ENCODE measurements at places on chromosomes 5 and 9. TPM values are rescaled to one million over a fixed set of nuclear protein-coding genes. Genes with fewer than 3 reads are reported as not detected.

- H3K36me3 ChIP-seq: no peaks in the 10 kb centered on the region
- H3K4me3 ChIP-seq: peak overlapping the region; percentile 38
- H3K4me1 ChIP-seq: peaks cover 31% of the 10 kb centered on the region
- no peaks in the 10 kb centered on the region for H3K27me3 ChIP-seq
- H3K27ac ChIP-seq: no peak overlapping the region
Observed at GRCh38 chr5:32504329-32504988, 59.9 kb upstream of the ZFR start.

GRCh38 chr9:38486056-38486615 lies 61.9 kb upstream of the IGFBPL1 start:
- no peaks in the 10 kb centered on the region for H3K27me3 ChIP-seq
- H3K36me3 ChIP-seq: no peaks in the 10 kb centered on the region
- H3K4me3 ChIP-seq: no peak overlapping the region
- no peaks in the 10 kb centered on the region for H3K4me1 ChIP-seq

GRCh38 chr5:6737043-6737941 lies 24.1 kb downstream of the TENT4A start:
- no peak for DNase-seq
- no peaks in the 10 kb centered on the region for H3K27me3 ChIP-seq
- peaks cover 20% of the 10 kb centered on the region for H3K36me3 ChIP-seq
- no peaks in the 10 kb centered on the region for H3K4me1 ChIP-seq
- H3K4me3 ChIP-seq: no peak overlapping the region

DNA sequence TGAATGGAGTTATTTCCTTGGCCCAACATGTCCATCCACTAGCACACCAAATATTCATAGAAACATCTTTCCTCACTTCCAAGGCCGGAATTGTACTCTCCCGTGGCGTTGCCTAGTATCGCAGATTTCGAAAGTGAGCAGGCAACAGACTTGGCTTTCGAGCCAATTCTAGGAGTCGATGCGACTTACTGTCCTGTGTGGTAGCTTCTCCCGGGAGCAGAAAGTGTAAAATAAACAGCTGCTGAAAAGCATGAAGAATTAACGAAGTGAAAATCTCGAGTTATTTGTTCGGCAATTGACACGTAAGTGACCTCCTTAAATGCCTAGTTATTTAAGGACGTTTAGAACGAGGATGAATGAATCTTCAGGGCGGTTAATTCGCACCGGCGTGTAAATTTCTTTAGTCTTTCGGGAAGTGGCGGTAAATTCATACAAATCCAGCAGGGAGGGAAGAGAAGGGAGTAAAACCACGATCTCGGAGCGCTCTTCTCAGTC lies 449 bp upstream of the PCSK5 start:
- H3K27ac ChIP-seq: no peak overlapping the region
- H3K4me3 ChIP-seq: no peak overlapping the region
- no peak for DNase-seq
- no peaks in the 10 kb centered on the region for H3K36me3 ChIP-seq
- no peaks in the 10 kb centered on the region for H3K4me1 ChIP-seq
- H3K27me3 ChIP-seq: no peaks in the 10 kb centered on the region

- no peak overlapping the region for H3K27ac ChIP-seq
- H3K4me3 ChIP-seq: no peak overlapping the region
- H3K27me3 ChIP-seq: no peaks in the 10 kb centered on the region
- no peaks in the 10 kb centered on the region for H3K4me1 ChIP-seq
Observed at GRCh38 chr5:33034777-33035176, 323.7 kb downstream of the NPR3 start.

DNA sequence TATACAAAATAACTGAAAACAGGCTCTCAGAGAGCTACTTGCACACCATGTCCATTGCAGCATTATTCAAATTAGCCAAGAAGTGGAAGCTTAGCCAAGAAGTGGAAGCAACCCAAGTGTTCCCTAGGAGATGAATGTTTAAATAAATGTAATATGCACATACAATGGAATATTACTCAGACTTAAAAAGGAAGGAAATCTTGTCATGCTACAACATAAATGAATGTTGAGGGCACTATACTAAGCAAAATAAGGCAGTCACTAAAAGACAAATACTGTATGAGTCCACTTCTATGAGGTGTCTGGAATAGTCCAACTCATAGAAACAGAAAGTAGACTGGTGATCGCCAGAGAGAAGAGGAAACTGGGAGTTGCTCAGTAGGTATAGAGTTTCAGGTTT lies 438.1 kb downstream of the MAT2B start:
- no peaks in the 10 kb centered on the region for H3K36me3 ChIP-seq
- H3K4me1 ChIP-seq: no peaks in the 10 kb centered on the region
- no peaks in the 10 kb centered on the region for H3K27me3 ChIP-seq
- no peak overlapping the region for H3K27ac ChIP-seq

GRCh38 chr9:79694208-79694607 lies 122.4 kb downstream of the TLE4 start:
- DNase-seq: no peak
- no peaks in the 10 kb centered on the region for H3K36me3 ChIP-seq
- no peak overlapping the region for H3K4me3 ChIP-seq
- peaks cover 40% of the 10 kb centered on the region for H3K4me1 ChIP-seq

GRCh38 chr5:108884736-108885135 lies 137.0 kb downstream of the FER start:
- DNase-seq: no peak
- no peak overlapping the region for H3K27ac ChIP-seq
- no peak overlapping the region for H3K4me3 ChIP-seq
- H3K27me3 ChIP-seq: no peaks in the 10 kb centered on the region

- no peaks in the 10 kb centered on the region for H3K4me1 ChIP-seq
- H3K27me3 ChIP-seq: no peaks in the 10 kb centered on the region
- H3K36me3 ChIP-seq: no peaks in the 10 kb centered on the region
- no peak for DNase-seq
- no peak overlapping the region for H3K4me3 ChIP-seq
- H3K27ac ChIP-seq: no peak overlapping the region
Observed at GRCh38 chr5:93226202-93226735, 354.8 kb downstream of the NR2F1-AS1 start.

GRCh38 chr5:72509401-72509800 lies 2.2 kb upstream of the ZNF366 start:
- peaks cover 4% of the 10 kb centered on the region for H3K4me1 ChIP-seq
- no peaks in the 10 kb centered on the region for H3K27me3 ChIP-seq
- no peak for DNase-seq
- no peak overlapping the region for H3K27ac ChIP-seq

DNA sequence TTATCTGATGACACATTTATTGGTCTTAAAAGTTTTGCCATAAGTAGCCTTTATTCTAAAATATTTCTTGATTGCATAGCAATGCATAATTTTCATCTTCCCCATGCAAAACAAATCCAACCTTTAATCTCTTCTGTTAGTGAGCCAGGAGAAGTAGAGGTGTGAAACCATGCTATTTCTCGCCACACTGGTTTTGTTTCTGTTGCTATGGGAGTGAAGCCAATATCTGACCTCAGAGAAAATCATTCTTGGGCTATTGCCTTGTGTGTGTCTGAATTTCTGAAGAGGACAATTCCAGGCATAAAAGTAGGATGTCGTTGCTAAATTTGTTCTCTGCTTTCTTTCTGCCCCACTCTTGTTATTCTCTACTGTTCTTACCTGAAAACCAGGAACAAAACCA lies 183.6 kb downstream of the PTTG1 start:
- no peaks in the 10 kb centered on the region for H3K4me1 ChIP-seq
- H3K27ac ChIP-seq: no peak overlapping the region
- H3K4me3 ChIP-seq: no peak overlapping the region
- DNase-seq: no peak

DNA sequence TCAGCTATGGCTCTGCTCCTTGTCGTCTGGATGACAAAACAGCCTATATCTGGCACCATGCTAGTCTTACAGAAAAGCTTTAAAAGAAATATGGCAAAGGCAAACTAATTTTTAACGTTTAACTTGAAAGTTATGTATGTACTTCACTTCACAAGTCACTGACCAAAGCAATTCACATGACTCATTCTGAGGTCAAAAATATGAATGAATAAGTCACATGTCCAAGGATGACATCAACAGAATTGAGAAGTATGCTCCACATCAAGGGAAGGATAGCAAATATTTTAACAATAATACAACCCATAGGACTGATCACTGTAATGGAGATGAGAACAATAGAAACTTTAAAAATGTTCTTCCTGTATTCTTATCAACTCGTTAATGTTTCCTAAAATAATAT lies 1072.6 kb upstream of the NUDT12 start:
- no peak overlapping the region for H3K4me3 ChIP-seq
- H3K27ac ChIP-seq: no peak overlapping the region
- H3K27me3 ChIP-seq: no peaks in the 10 kb centered on the region

- no peaks in the 10 kb centered on the region for H3K27me3 ChIP-seq
- H3K4me1 ChIP-seq: peaks cover 5% of the 10 kb centered on the region
- H3K36me3 ChIP-seq: no peaks in the 10 kb centered on the region
- H3K4me3 ChIP-seq: no peak overlapping the region
- no peak overlapping the region for H3K27ac ChIP-seq
Observed at GRCh38 chr9:87792831-87793288, 66.9 kb downstream of the CTSL start.

- DNase-seq: peak; percentile 82
- H3K27ac ChIP-seq: no peak overlapping the region
- H3K27me3 ChIP-seq: no peaks in the 10 kb centered on the region
- H3K4me3 ChIP-seq: no peak overlapping the region
Observed at GRCh38 chr9:19493174-19493811, 84.5 kb downstream of the ACER2 start.

DNA sequence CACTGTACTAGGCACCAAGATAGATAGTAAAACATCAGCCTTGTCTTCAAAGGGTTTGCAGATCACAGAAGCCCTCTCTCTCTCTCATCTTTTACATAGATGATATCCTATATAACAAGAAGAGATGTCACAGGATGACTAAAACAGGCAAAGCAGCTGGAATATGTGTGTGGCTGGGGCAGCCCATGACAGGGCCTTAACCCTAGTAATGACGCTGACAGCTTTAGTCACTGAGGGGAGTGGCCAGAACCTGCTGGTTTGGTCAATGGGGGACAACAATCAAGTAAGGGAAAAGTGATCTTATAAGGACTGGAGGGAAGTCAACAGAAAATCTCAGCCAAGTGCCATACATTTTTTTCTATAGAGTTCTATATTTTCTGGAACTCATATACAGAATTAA lies 41.9 kb upstream of the RIC1 start:
- DNase-seq: no peak
- no peak overlapping the region for H3K27ac ChIP-seq
- H3K27me3 ChIP-seq: no peaks in the 10 kb centered on the region
- peaks cover 4% of the 10 kb centered on the region for H3K36me3 ChIP-seq
- H3K4me3 ChIP-seq: no peak overlapping the region
- peaks cover 32% of the 10 kb centered on the region for H3K4me1 ChIP-seq

GRCh38 chr9:77183581-77183980 lies 6.2 kb downstream of the VPS13A start:
- no peak overlapping the region for H3K27ac ChIP-seq
- H3K4me3 ChIP-seq: no peak overlapping the region
- H3K36me3 ChIP-seq: peaks cover 33% of the 10 kb centered on the region
- DNase-seq: no peak
- H3K4me1 ChIP-seq: peaks cover 22% of the 10 kb centered on the region

DNA sequence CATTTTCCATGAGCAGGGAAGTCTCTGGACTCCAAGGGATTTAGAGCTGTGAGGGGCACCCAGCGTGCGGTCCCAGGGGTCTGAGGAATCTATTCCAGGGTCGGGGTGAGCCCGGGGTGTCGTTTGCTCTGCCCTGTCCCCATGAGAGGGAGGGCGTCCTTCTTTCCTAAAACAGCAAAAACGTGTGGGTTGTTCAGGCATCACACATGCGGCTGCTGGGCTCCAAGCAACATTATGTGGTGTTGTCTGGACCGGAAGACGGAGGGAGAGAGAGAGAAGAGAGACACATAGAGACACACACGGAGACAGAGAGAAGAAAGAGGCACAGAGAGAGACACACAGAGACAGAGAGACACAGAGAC lies 42.7 kb upstream of the COL5A1 start:
- H3K27me3 ChIP-seq: no peaks in the 10 kb centered on the region
- no peaks in the 10 kb centered on the region for H3K36me3 ChIP-seq
- DNase-seq: no peak
- no peaks in the 10 kb centered on the region for H3K4me1 ChIP-seq

DNA sequence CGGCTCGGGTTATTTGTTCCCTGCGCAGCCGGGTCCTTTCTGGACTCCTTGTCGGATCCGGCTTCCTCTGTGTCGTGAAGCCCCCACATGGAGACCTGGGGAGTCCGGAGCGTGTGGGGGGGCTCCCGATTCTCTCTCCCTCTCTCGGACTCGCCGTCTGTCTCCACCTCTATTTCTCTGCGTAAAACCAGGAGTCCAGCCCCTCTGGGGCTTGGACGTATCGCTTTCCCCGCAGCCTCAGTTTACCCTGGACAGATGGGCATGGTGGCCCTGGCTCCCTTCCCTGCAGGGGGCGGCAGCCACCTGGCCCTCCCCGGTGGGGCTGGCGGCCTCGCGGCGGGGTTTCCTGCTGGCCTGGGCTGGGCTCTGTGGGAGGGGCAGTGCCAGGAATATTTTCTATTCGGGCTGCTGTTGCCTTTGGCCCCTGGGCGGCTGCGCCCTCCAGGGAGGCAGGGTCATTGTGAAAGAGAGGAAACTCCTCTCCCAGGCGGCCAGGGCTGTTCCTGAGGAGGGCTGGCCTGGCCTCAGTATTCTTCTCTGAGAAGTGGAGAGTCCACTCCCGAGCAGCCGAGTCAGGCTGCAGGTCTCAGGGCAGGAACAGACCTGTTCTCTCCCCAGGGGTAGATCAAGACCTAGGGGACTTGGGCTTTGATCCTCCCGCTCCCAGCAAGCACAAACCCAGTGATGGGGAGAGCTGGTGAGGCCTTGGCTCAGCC lies 665 bp downstream of the ASS1 start:
- no peaks in the 10 kb centered on the region for H3K36me3 ChIP-seq
- H3K4me1 ChIP-seq: no peaks in the 10 kb centered on the region
- no peak for DNase-seq
- H3K4me3 ChIP-seq: no peak overlapping the region

- H3K27ac ChIP-seq: peak overlapping the region; percentile 100
- H3K36me3 ChIP-seq: no peaks in the 10 kb centered on the region
- no peak overlapping the region for H3K4me3 ChIP-seq
- H3K4me1 ChIP-seq: peaks cover 57% of the 10 kb centered on the region
- DNase-seq: no peak
Observed at GRCh38 chr5:56671571-56671970, 143.8 kb upstream of the MAP3K1 start.

- H3K4me3 ChIP-seq: no peak overlapping the region
- no peaks in the 10 kb centered on the region for H3K4me1 ChIP-seq
Observed at GRCh38 chr9:81546489-81546888, 142.9 kb downstream of the TLE1 start.

GRCh38 chr9:133770076-133770777 lies 32.1 kb upstream of the SARDH start:
- peaks cover 7% of the 10 kb centered on the region for H3K36me3 ChIP-seq
- H3K27ac ChIP-seq: no peak overlapping the region
- H3K4me3 ChIP-seq: no peak overlapping the region

GRCh38 chr9:8889100-8889499 lies 1089.5 kb upstream of the DMAC1 start:
- H3K36me3 ChIP-seq: no peaks in the 10 kb centered on the region
- no peak overlapping the region for H3K4me3 ChIP-seq
- H3K27ac ChIP-seq: no peak overlapping the region
- H3K4me1 ChIP-seq: no peaks in the 10 kb centered on the region

- no peaks in the 10 kb centered on the region for H3K27me3 ChIP-seq
- no peaks in the 10 kb centered on the region for H3K4me1 ChIP-seq
- no peak for DNase-seq
- H3K4me3 ChIP-seq: no peak overlapping the region
- no peaks in the 10 kb centered on the region for H3K36me3 ChIP-seq
Observed at GRCh38 chr5:146574713-146575112, 58.7 kb upstream of the GPR151 start.

GRCh38 chr9:133932633-133933032 lies 59.5 kb downstream of the VAV2 start:
- no peak for DNase-seq
- no peak overlapping the region for H3K27ac ChIP-seq
- no peaks in the 10 kb centered on the region for H3K27me3 ChIP-seq
- H3K4me1 ChIP-seq: no peaks in the 10 kb centered on the region
- H3K36me3 ChIP-seq: no peaks in the 10 kb centered on the region

Gene DND1
- 2.0 TPM for total RNA-seq

Gene ADAMTS19
- total RNA-seq: 3.1 TPM

Gene CDH9
- not detected for total RNA-seq

Gene WNT8A
- not detected for total RNA-seq

Gene TRIO
- total RNA-seq: 0.04 TPM

Measured in Karpas-422 (cell line).